NCI-H510A (cell line): ENCODE measurements at places on chromosomes 5 and 9.
A peak's percentile ranks its signal among the peaks of the same experiment; 100 is the strongest.

DNA sequence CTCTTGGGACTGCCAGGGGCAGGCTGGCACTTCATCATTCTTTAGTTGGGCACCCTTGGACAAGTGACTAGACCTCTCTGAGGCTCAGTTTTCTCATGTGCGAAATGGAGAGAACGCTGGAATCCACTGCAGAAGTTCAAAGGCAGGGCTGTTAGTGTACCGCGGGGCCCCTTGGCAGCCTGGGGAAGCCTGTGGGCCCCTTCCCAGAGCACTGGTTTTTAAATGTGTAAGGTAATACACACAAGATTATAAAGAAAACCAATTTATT is 209.5 kb upstream of the MVB12B start:
- no peak for DNase-seq

- peak; percentile 18 for DNase-seq
These were observed 1.4 kb upstream of the HSDL2 start for GRCh38 chr9:112378328-112379176.

- no peak for DNase-seq
These were observed 21.1 kb upstream of the CDKN2AIPNL start for GRCh38 chr5:134432677-134433359.

DNA sequence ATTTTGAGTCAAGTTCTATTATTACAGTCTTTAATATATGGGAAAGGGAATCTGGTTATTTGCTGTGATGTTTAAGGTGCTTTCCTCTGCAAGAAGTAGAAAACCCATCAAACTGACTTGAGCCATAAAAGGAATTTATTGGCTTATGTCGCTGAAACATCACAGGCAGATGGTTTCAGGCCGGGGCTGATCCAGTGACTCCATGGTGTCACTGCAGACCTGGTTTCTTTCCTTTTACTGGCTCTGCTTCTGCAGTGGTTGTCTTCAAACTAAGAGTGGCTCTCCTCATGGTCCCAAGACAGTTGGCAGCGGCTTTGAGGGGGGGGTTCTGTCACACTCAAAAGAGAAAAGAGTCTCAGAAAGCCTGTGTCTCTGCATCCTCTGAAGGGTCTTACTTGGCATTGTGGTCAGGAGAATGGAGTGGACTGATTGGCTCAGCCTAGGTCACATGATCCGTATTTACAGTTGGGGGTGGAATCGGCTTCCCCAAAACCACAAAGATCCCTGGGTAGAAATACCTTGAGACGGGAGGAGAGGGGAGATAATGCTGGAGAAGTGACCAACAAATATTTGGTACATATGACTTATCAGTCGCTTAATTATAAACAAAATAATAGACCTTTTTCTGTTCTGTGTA is 106.3 kb downstream of the DAPK1 start:
- no peak for DNase-seq

- DNase-seq = no peak
These were observed 17.2 kb upstream of the MCCC2 start for GRCh38 chr5:71569748-71570509.

- no peak for DNase-seq
These were observed 88.1 kb downstream of the FGF1 start for GRCh38 chr5:142597546-142598337.

- DNase-seq = no peak
These were observed 222.4 kb upstream of the PANK3 start for GRCh38 chr5:168801567-168801966.

GRCh38 chr9:86469476-86470250 is 115.5 kb upstream of the TUT7 start:
- no peak for DNase-seq

- DNase-seq = no peak
These were observed 116.0 kb downstream of the NMUR2 start for GRCh38 chr5:152288917-152289595.

DNA sequence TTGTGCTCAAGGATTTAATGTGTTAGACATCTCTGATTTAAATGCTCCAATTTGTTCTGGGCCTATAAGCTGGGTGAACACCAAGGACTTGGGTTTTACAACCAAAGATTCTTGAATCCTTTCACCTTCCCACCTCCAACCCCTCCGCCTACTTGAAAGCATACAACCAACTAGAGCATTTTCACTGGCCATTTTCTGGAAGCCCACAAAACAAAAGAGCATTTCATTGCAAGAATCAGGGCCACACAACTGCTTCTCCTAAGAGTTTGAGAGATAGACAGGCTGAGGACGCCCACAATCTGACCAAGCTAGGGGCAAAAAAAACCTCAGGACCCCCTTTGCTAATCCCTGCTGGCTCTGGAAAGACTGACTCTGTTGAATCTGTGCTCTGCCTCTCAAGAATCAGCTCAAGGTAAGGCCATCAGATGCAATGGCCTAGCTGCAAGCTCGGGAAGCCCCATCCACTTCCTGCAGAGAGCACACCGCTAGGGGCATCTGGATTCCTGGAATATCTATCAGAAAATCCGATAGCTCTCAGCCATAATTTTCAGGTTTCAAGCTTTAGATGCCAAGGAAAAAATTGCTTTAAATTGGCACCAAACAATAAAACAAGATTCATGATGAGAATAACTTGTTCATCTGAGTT is 57.7 kb downstream of the RETREG1 start:
- DNase-seq = no peak

GRCh38 chr5:2801577-2802525 is 50.4 kb upstream of the IRX2 start:
- DNase-seq = no peak

DNA sequence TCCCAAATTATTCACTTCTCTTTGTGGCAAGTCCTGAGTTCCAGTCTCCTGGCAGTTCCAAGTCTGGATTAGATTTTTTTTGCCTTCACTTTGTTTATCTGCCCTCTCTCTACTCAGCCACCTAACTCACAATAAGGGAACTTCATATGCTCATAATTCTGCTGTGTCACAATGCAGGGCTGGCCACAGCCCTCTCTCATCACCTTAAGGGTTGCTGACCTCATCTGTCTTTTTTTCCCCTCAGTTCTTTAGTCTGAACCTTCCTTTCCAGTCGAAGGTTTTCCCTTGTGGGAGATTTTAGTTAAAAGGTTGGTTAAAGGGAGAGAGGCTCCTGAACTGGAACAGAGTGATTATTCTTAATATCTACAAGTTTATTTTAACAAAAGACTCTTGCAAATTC is 4.1 kb downstream of the BAG1 start:
- DNase-seq = no peak

DNA sequence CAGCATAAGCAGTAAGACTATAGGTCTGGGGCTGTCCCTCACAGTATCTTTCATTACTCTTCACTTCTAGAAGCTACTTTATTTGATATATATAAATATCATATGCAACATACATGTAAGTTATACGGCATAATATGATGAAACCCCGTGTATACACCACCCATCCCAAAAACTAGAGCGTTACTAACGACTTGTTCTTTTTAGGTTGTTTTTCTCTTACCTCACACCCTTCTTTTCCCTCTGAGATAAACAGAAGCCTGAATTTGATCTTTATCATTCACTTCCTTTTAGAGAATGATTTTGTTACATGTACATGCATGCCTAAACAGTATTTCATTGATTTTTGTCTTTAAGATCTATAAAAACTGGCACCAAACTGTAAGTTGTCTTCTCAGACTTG is 3.7 kb downstream of the TRMO start:
- no peak for DNase-seq

DNA sequence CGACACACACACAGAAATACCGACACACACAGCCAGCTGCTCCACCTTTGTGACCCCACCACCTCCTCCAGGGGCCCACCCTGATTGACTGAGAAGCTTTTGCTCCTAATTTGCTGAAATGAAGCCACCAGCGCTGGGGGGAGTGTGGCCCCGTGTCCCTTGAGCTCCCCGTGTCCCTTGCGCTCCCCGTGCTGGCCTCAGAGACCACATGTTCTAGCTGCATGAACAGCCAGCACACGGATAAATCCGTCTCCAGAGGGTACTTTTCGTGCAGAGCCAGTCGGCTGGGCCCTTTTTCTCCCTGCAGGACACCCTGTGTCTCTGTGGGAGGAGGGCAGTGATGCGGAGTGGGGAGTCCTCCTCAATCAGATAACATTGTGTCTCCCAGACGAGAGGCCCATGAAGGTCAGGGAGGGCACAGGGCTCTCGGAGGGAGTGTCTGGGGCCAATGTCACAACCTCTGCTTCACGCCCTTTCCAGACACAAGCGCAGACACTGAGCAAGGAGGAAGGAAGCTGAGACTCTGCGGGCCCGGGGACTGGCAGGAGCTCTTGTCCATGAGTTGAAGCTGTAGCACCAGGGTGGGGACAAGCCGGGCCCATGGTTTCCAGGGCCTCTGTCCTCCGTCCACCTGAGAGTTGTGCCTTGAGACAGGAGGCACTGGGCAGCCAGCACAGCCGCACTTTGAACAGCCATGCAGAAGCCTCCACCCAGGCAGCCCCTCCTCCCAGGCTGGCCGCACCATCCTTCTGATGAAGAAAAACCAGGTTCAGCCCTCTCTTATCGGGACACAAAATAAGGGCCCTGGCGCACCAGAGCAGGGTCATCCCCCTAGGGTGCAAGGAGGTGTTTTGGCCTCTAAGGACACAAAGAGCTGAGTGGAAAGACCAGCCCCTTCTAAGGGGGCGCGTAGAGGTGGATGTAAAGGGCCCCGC is 36.4 kb upstream of the SLC6A19 start:
- no peak for DNase-seq

- DNase-seq = no peak
These were observed 48.7 kb upstream of the NKD2 start for GRCh38 chr5:959581-960531.

DNA sequence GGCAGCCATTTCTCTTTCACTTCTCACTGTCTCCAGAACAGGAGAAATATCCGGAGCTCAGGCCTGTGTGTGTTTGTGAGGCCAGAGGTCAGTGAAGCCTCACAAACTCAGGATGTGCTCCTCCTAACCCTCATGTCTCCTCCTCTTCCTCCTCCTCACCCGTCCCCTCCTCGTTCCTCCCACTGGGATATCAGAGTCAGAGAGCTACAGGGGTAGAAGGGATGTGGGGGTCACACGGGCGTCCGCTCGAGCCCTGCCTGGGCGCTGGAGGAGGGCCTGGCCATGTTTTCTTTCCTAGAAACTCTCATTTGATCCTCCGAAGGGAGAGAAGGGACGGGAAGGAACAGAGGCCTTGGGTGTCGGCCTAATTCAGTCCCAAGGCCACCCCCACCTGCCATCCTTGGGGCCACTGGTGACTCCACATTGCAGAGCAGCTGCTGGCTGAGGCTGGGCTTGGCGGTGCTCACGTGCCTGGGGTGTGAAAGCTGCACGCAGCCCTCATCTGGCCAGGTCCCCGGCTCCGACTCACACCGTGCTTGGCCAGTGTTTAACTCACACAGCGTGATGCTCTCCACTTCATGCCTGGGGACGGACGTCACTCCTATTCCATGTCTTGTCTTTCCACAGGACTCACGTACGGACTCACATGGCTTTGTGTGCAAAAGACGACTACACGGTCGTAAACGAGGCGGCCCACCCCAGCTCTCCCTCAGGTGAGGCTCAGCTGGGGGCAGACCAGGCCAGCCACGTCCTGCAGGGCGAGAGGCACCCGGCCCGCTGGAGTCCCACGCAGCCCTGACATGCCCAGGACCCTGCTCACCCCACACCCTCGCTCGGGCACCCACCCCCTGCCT is 22.6 kb upstream of the SLC6A19 start:
- no peak for DNase-seq

GRCh38 chr9:25254051-25254450 is 424.2 kb downstream of the TUSC1 start:
- no peak for DNase-seq

- DNase-seq = no peak
These were observed 159.4 kb upstream of the FST start for GRCh38 chr5:53321073-53321472.

GRCh38 chr5:69451941-69452647 is 37.2 kb downstream of the MARVELD2 start:
- DNase-seq = no peak

DNA sequence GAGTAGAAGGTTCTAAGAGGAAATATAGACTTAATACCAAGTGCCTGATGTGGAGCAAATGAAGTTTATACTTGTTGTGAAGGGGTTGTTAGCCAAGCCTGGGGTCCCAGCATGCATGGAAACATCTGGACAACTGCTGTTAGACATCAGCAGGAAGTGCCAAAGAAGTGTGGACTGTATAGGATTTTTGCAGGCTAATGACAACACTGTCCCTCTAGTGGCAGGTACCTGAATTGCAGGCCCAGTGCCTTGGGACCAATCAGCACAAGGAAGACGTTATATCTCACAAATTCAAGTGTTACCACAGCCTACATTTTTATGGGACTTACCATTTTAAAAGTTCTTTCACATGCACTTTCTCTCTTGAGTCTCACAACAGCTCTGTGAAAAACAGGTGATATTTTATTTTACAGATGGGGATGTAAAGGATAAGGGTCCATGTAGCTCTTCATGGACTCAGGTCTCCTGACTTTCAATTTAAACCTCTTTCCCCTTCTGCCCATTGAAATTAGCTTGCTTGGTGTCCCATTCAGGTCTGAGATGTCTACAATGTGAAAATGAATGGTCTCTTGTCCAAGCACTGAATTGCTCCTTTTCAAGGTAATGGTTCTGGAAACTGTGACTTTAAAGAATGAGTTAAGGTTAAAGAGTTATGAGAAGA is 89.0 kb upstream of the MAP1B start:
- DNase-seq = no peak

GRCh38 chr5:170740551-170741205 is 42.8 kb upstream of the GABRP start:
- DNase-seq = no peak

DNA sequence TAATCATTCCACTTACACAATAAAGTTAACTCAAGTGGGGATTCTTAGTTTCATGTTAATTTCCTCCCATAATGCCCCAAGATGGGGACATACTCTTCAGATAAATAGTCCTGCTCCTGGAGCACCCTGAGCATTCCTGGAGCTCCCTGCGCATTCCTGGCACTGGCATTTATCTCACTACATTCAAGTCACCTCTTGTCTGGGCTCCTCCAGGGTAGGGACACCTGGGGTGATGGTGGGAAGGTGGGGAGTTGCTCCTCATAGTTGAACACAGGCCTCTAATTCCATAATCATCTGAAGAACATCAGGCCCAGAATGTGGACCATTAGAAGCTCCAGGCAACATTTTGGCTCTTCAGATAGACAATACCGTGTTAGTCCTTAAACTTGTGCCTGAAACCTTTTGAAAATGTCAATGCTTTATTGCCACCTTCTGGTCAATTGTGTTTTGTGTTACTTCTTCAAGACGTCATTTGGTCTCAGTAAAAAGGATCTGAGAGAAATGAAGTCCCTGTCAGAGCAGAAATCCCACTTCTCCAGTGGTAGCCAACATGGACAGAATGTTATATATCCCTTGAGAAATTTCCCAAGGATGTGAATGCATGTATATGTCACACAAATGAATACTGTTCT is 14.2 kb upstream of the AGGF1 start:
- no peak for DNase-seq

GRCh38 chr9:98877311-98877710 is 66.4 kb upstream of the COL15A1 start:
- DNase-seq = no peak
